ENCODE measurements at places on chromosomes 6 and 20. TPM values are rescaled to one million over a fixed set of nuclear protein-coding genes. Genes with fewer than 3 reads are reported as not detected.

The CST9 gene
- not detected for total RNA-seq

The C6orf118 gene
- total RNA-seq: not detected

The OR2H1 gene
- not detected for total RNA-seq

The SPATA25 gene
- total RNA-seq: 0.88 TPM

The GNAS-AS1 gene
- 1.0 TPM for total RNA-seq

Measured in activated CD4-positive, alpha-beta memory T cell treated with anti-CD3 and anti-CD28 coated beads, Interleukin-2, amount 10 ng/mL, durations not matched to agents 7 days and 5 days (primary cell).